Osteoblast (primary cell): ENCODE measurements at places on chromosomes 7 and 10. TPM values are rescaled to one million over a fixed set of nuclear protein-coding genes. Genes with fewer than 3 reads are reported as not detected.

DNA sequence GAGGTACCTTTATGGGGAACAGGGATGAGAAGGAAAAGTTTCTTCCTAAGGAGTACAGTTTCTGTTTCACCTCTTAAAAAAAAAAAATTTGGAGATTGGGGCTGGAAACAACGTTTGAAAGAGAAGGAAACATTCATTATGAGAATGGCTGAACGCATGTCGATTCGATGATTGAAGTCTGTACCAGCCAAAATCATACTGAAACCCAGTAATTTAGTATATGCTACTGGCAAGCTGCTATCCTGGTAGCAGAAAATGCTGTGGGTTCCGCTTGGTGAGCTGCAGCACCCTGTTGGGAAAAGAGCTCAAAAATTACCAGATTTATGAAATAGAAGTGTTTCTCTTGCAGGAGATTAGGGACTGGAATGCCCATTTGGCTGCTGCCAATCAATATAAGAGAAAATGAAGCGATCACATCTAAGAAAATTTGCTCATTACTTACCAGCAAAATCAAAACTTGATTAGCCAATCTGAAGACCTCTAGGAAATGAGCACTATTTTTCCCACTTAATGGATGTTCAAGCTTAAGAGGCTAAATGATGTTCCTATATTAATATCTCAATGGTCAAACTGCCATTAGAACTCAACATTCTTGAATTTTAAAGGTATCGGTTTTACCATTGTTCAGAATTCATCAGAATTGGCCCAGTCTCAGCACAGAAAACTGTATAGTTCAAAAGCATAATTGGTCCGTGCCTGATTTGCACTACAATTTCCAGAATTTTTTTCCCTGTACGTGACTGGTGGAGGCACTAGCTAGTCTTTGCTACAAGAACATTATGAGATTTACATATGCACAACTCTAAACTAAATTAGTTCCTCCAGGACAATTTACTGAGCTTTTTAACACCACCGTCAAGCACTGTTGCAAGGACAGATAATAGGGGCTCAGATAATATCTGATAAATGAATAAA, 1.2 kb upstream of the ITGB1 start:
- peak; percentile 32 for DNase-seq

GRCh38 chr7:43105521-43106120, 6.8 kb upstream of the HECW1 start:
- no peak for DNase-seq

GRCh38 chr7:99036546-99037111, 107.3 kb downstream of the SMURF1 start:
- DNase-seq, result peak; percentile 94

- DNase-seq, result peak; percentile 71
These were observed 196.9 kb upstream of the RHOBTB1 start for GRCh38 chr10:61140765-61141392.

- DNase-seq, result no peak
These were observed 11.4 kb downstream of the CDHR3 start for GRCh38 chr7:105974471-105974870.

DNA sequence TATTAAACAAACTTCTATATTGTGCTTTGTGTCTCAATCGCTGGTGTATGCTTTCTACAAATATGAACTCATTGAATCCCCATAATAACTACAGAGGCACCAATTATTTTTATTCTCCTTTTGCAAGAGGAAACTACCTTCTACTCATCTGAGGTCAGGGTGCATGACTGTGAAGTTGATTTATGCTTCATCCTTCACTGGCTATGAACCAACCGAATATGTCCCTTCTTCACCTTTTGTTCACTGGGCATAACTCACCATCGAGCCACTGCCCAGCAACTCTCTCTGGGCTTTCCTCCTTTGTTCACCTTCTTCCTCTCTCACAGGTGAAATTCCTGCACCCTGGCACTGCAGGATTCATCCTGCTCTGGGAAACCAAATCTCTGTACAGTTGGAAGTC, 61.3 kb upstream of the PFKP start:
- no peak for DNase-seq

GRCh38 chr7:47807756-47808155, 140.5 kb downstream of the PKD1L1 start:
- no peak for DNase-seq

DNA sequence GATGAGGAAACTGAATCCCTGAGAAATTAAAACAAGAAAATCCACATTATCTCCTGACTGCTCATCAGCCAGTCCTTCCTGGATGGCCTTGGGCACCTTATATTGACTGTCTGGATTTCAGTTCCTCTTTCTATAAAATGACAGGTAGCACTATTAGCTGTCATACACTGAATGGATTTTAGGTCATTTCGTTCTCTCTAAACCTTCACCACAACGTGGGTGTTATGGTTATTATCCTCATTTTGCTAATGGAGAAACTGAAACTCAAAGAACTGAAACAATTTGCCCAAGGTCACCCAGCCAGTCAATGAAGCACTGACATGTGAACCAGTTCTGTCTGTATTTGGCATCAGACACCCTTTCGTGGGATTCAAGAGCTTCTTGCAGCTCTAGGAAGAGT, 193.8 kb downstream of the CYP26A1 start:
- no peak for DNase-seq

GRCh38 chr10:132563485-132564248, 26.1 kb downstream of the INPP5A start:
- DNase-seq, result peak; percentile 98

DNA sequence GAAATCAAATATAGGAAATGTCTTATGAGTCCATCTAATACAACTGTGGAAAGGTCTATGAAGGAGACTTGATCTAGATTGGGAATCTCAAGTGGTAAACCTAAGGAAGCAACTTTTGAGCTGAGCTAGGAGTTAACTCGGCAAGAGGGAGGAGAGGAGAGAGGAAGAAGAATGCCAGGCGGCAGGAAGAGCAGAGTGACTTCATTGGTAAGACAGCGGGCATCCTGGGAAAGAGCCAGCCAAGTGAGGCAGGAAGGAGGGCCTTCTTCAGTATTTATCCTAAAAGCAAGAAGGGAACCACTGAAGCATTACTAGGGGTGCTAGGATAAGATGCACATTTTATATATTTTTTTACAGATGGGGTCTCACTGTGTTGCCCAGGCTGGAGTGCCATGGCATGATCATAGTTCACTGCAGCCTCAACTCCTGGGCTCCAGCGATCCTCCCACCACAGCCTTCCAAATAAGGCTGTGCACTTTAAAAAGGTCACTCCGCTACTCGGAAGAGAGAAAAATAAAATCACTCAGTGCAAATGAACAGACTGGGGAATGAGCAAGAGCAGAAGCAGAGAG, 2.0 kb downstream of the BCL7B start:
- peak; percentile 79 for DNase-seq

GRCh38 chr10:80392250-80392649, 16.1 kb upstream of the PRXL2A start:
- no peak for DNase-seq

GRCh38 chr10:61673360-61673759, 10.6 kb downstream of the CABCOCO1 start:
- no peak for DNase-seq

GRCh38 chr10:50332108-50332842, 81.0 kb upstream of the ASAH2 start:
- no peak for DNase-seq

DNA sequence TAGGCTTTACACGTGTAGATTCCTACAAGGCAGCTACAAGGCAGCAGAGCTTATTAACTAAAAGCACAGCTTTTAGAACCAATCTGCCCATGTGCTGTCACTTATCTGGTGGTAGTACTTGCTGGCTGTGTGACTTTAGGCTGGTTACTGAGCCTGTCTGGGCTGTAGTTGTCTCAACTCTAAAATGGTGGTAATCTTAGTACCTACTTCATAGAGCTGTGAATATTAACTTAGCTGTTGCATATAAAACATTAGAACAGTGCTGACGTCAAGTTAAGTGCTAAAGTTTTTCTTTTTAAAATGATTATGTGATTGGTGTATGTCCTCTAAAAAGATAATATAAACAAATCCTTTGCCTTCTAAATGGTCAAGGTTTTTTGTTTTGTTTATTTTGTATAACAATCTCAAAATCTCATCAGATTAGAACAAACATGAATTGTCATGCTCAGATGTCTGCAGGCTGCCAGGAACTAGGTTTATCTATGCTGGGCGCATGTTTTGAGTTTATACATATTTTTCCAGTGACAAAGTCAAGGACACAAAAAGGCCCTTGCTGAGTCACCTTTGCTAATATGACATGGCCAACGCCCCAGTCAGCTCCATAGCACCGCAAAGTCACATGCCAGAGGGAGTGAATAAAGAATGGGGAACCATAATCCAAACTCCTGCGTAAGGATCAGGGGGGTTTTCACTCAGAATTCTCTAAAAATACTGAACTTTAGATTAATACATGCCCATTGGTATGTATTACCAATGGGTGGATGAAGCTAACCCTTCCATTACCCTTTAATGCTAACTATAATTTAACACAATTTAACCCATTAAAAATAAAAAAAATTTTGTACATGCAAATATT, 39.8 kb upstream of the ARL4A start:
- no peak for DNase-seq

- peak; percentile 47 for DNase-seq
These were observed 20.9 kb downstream of the CD36 start for GRCh38 chr7:80659120-80660055.

- DNase-seq, result peak; percentile 83
These were observed 16.7 kb downstream of the CAMK2B start for GRCh38 chr7:44308596-44309270.

DNA sequence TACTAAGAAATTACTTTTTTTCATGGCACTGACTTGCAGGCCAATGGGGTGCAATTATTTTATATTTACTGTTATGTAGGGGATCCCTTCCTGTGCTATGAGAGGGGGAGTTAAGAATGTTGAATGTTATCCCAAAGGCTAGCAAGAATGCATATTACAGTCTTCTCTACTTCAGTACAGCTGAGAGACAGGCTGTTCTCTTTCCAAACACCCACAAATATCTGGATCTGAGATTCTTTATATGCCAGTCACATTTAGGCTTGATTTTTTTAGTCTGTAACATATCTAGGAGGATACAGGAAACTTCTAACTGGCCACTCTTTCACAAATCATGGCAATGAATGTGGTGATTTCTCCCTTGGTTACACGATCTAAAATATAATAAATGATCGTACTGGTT, 266.4 kb upstream of the FZD8 start:
- DNase-seq, result no peak

- no peak for DNase-seq
These were observed 115.9 kb upstream of the CACUL1 start for GRCh38 chr10:118870467-118871243.

LRRC61 gene
- total RNA-seq, result 1.8 and 4.0 TPM in 2 replicates

OR2A42 gene
- total RNA-seq, result under 0.01 TPM in 1 of 2 replicates, not detected in the other

TACC2 gene
- total RNA-seq, result 5.0 and 5.8 TPM in 2 replicates

UTF1 gene
- total RNA-seq, result not detected in 2 replicates

MKX gene
- total RNA-seq, result 6.5 and 15.3 TPM in 2 replicates

TFPI2 gene
- 8.7 and 10.6 TPM in 2 replicates for total RNA-seq

IDI2 gene
- total RNA-seq, result not detected in 2 replicates

HABP2 gene
- total RNA-seq, result not detected in 2 replicates

ARMC3 gene
- total RNA-seq, result under 0.01 TPM in 1 of 2 replicates, not detected in the other

BBIP1 gene
- 31.2 and 32.2 TPM in 2 replicates for total RNA-seq

UCN3 gene
- total RNA-seq, result not detected in 2 replicates

CNOT4 gene
- total RNA-seq, result 13.4 and 14.1 TPM in 2 replicates
